NCI-H1930 (cell line): ENCODE measurements at places on chromosomes 4 and X.

DNA sequence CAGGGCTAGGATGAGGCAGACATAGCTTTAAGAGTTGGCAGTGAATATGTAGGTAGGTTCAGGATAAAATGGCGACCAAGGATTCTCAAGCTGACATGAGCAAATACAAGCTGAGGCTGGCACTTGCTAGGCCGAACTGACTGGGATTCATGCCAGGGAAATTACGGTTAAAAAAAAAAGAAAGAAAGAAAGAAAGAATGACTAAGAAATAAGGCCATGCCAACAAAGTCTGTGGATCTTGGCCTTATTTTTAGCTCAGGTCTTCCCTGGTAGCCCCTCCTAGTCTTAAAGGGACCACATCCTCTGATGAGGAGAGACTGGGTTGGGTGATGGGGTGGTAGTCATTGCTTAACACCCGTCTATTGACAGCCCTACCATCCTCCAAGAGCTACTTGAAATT lies 64.4 kb upstream of the KLHL13 start:
- DNase-seq: no peak

- DNase-seq: no peak
These were observed 11.2 kb upstream of the C1QTNF7 start for GRCh38 chr4:15416357-15417232.

- peak; percentile 61 for DNase-seq
These were observed at the start of gene PPP2R2C for GRCh38 chr4:6472387-6473263. PPP2R2C (minus strand) TSS chr4:6472614; CDS start chr4:6472229, 385 bp downstream.

- no peak for DNase-seq
These were observed 827 bp downstream of the PORCN start for GRCh38 chrX:48509619-48510018.

GRCh38 chr4:129109965-129110824 lies 14.2 kb downstream of the C4orf33 start:
- no peak for DNase-seq

DNA sequence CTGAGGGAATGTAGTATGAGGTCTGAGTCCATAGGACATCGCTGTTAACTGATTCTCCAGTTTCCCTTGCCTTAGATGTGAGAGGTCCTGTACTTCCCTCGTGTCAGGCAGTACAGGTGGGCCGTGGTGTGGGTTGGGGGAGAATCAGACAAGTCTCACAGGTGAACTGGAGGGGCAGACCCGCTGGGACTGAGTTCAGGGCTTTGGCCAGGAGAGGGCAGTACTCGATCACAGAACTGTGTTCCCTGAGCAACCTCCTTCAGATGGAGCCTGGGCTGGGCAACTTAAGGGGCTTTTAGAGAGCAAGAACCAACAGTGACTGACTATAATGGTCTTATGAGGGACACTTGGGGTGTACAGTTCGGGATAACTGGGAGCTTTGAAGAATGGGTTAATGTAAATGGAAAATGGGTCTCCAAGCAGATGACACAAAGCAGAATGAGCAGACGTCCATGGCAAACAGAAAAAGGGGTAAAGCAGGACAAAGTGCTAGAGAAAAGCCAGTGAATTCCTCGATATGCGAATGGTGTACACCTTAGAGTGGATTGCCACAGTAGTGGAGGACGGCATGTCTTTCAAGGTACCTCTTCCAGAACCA lies 83.6 kb downstream of the CCNG2 start:
- peak; percentile 21 for DNase-seq

- DNase-seq: no peak
These were observed 100.4 kb downstream of the WFS1 start for GRCh38 chr4:6369924-6370645.

DNA sequence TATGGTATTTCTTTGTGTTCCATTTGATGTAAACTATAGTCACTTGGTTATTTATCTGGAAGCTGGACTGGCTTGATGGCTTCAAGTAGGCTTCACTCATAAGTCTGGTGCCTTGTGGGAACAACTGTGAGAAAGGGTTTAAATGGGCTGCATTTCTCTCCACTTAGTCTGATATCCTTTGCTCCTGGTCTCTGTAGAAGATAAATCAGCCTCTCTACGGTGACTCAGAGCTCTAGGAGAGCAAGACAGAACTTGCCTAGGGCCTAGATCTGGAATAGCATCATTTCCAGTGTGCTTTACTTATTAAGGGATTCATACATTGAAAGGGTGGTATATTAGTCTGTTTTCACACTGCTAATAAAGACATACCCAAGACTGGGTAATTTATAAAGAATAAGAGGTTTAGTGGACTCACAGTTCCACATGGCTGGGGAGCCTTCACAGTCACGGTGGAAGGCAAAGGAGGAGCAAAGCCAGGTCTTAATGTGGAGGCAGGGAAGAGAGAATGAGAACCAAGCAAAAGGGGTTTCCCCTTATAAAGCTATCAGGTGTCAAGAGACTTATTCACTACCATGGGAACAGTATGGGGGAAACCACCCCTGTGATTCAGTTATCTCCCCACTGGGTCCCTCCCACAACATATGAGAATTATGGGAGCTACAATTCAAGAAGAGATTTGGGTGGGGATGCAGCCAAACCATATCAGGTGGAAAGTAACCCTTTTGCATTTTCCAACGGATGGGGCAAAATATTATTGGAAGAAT lies 1746.4 kb upstream of the PCDH7 start:
- no peak for DNase-seq

- DNase-seq: no peak
These were observed 474.8 kb downstream of the PDGFC start for GRCh38 chr4:156496797-156497196.

GRCh38 chr4:30116401-30116800 lies 603.8 kb upstream of the PCDH7 start:
- no peak for DNase-seq

GRCh38 chr4:3330707-3331106 lies 37.9 kb downstream of the RGS12 start:
- DNase-seq: no peak

GRCh38 chrX:31349515-31349914 lies 277.7 kb upstream of the FTHL17 start:
- no peak for DNase-seq

- no peak for DNase-seq
These were observed 1326.3 kb downstream of the C4orf33 start for GRCh38 chr4:130422261-130422660.

- DNase-seq: peak; percentile 84
These were observed 126.8 kb downstream of the NAA11 start for GRCh38 chr4:79198951-79199587.

DNA sequence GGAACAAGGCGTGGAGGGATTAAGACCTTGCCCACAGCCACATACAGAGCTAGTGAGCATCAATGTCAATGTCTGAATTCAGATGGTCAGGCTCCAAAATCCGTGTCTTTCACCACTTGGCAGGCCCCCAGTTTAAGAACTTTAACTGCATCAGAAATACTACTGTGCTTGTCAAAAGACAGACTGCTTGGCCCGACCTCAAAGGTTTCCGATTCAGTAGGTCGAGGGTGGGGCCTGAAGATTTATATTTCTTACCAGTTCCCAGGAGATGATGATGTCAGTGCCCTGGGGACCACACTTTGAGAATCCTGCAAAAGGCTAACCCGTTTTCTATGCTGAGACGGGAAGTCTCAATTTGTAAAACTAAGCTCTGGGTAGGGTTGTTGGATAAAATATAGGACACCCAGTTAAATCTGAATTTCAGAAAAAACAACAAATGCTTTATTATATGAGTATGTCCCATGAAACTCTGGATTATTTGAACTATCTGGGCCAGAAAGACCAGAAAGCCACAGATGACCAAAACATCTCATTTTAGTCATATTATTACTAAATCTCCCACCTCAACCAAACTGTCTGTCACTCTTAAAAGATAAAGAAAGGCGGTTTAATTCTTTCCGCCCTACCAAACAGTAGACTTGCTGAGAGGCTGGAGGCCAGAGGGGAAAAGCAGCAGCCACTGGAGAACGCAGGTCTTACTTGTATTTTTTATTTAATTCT lies 42.7 kb downstream of the GATB start:
- DNase-seq: no peak

DNA sequence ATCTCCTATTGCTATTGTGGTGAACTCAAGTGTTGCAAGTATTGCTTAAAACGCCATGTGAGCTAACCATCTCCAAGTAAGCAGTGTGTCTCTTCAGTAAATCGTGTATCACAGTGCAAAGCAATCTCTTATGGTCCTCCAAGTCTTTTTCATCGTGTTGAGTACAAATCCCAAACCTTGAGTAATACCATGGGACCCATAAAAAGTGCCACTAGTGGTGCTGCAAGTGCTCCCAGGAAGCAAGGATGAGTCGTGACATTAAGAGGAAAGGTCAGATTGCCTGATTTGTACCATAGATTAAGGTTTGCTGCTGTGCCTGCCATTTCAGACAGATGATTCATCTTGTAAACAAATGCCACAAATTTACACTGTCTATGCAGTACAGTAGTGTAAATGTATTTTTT lies 66.9 kb upstream of the BMPR1B start:
- DNase-seq: no peak

DNA sequence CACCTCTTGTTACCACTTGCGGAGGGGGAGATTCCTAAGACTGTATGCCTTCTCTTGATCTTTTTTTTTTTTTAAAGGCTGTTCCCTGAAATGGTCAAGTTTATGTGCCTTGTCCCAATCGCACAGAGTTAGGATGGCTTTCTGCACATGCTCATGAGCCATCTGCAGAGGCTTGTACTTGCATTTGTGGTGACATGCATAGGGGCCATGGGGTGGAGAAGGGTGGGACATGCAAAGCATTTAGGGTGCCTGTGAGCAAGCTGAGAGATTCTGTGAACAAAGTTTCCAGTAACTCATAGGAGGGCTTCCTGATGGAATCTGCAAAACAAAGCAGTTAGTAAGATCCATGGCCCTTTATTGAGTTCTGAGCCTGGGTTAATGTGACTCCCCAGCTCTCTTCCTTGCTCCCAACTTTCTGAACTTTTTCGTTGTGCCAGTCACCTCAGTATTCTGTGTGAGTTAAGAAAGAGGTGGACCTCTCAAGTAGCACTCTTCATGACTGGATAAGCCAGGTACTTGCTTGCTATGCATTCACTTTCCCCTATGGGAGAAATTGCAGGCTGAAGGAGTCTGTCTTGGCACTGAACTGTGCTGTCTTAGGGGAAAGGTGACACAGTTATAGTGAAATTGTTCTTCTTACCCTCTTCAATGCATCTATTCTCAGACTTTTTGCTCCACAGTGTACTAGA lies 37.9 kb upstream of the DHX15 start:
- no peak for DNase-seq

- DNase-seq: no peak
These were observed 618 bp upstream of the XK start for GRCh38 chrX:37684973-37685372.

DNA sequence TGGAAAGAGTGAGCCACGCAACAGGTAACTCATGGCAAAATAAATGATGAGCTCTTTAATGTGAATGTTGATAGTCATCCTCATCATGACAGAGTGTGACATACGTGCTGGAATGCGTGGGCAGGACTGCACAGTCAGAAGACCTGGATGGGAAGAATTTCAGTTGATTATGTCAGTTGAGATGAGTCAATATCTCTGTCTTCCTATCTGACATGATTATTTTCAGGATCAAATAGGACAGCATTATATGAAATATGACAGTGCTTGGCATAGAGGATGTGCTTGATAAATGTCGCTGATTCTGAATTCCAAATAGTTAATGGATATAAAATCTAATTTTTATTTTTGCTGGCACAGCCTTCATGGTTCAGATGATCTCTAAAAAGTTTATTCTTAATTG lies 95.1 kb downstream of the IL15 start:
- no peak for DNase-seq

- DNase-seq: no peak
These were observed 28.5 kb upstream of the RTL3 start for GRCh38 chrX:78687586-78687985.

- DNase-seq: peak; percentile 29
These were observed 313.6 kb upstream of the DDX53 start for GRCh38 chrX:22686138-22686541.

DNA sequence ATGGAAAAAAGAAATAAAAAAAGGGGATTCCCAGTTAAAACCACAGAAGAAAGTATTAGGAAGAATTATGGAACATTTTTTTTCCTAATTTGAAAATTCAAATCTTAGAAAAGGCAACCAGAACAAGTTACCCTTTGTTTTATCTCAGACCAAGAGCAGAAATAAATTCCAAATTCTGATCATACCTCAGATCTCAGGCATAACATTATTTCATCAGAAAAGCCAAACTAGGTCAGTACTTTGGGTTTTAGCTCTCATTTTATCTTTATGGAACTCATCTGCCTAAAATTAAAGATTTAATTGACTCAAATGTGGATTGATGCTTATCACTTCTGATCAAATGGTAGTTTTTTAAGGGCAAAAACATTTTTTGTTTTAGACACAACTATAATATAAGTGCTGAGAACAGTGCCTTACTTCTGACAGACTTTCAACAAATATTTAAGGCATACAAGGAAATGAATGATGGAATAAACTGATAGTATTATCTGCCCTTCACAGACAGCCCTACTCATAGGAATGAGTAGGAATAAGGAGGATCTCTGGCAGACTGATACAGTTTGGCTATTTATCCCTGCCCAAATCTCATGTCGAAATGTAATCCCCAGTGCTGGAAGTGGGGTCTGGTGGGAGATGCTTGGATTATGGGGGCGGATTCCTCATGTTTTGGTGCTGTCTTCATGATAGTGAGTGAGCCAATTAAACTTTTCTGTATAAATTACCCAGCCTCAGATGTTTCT lies 245.3 kb upstream of the PITX2 start:
- no peak for DNase-seq

DNA sequence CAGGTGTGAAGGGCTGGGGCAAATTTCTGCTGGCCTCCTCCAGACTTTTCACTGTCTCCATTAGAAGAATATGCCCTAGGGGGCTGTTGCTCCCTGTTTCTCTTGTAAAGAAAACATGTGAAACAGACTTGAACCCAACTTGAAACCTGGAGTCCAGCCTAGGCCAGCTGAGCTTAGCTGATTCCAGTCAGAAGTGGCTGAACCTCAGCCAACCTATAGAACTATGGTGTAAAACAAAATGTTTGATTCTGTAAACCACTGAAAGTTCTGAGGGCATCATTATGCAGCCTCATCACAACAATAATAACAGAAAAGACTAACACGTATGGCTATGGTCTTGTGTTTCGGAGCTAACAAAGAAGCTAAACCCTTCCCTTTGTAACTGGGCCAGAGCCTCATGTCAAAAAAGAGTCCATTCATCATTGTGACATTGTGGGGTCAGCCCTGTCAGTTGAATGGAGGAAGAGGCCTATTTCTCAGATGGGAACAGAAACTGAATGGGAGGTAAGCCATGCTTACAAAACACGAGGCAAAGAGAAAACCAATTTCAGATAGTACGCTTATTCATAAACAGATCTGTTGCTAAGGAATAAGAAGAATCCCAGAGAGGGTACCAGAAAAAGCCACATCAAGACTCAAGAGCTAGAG lies 34.1 kb downstream of the SETD7 start:
- DNase-seq: no peak

- no peak for DNase-seq
These were observed 89.0 kb downstream of the MXRA5 start for GRCh38 chrX:3257471-3257870.

- DNase-seq: no peak
These were observed 98.2 kb upstream of the HHIP start for GRCh38 chr4:144547678-144548298.

- no peak for DNase-seq
These were observed 23.3 kb upstream of the SCML2 start for GRCh38 chrX:18377796-18378195.

- DNase-seq: no peak
These were observed 88.5 kb downstream of the PHKA2 start for GRCh38 chrX:18895189-18895951.
